ENCODE measurements at places on chromosomes 5 and 9.
A peak's percentile ranks its signal among the peaks of the same experiment; 100 is the strongest.

DNA sequence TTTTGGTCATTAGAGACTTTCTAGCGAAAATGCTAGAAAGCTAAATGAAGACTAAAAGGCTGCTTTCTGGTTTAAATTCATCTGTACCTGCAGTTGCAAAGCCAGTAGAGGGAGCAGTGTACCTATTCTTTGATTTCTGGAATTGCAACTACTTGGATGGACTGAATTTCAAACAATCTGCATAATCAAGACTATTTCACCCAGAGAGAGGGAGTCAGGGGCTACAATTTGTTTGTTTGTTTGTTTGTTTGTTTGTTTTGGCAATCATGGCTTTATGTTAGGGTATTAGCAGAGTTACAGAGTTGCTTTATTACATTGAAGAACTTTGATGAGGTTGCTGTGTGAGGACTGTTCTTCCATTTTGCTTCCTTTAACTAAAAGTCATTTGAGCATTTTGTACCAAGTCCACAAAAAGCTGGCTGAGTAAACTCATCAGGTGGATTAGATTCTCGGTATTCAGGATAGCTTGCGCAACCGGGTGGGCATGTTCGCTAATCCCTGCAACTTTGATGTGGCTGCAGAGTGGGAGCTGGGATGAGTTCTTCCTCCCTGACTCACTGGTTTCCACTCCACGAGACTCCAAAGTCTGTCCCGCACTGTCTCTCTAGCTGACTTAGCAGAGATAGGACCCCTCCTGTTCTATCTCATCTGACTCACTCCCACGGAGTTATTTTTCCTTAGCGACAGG is 80.0 kb upstream of the TUT7 start:
- no peak overlapping the region for H3K4me3 ChIP-seq
- no peaks in the 10 kb centered on the region for H3K36me3 ChIP-seq
- DNase-seq, result no peak
- H3K27ac ChIP-seq, result no peak overlapping the region

DNA sequence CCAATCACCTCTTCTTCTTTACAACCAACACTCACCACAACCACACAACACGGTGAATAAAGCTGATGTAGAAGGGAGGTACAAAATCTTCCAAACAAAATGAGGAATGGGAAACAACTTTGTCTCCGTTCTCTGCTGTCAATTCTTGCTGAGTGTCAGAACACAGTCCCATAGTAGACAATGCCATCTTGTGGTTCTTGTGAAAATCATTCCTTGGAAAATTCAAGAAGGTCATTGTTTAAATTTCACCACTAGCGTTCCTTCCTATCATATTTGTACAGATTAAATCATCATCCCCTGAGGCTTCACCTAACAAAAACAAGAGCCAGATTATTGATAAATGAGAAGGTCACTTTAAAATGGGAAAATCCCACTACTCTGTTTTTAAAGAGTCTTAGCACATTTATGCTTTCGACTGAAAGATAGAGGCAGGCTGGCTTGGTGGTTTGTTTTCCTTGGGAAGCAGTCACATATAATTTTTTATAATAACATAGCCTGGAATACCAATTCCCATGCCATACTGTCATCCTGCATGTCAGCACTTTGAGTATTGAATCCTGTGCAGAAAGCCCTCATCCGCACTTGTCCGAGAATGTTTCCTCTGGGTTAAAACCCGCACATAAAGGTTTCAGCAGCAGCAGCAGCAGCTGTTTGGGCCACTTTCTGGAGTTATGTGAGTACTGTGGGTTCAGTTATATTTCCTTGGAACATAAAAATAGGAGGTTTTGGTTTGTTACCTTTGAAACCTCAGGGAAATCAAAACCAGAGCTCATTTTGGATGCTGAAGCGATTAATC is 395.0 kb upstream of the SMARCA2 start:
- no peaks in the 10 kb centered on the region for H3K36me3 ChIP-seq
- H3K27ac ChIP-seq, result no peak overlapping the region
- DNase-seq, result no peak
- no peaks in the 10 kb centered on the region for H3K27me3 ChIP-seq
- no peak overlapping the region for H3K4me3 ChIP-seq

DNA sequence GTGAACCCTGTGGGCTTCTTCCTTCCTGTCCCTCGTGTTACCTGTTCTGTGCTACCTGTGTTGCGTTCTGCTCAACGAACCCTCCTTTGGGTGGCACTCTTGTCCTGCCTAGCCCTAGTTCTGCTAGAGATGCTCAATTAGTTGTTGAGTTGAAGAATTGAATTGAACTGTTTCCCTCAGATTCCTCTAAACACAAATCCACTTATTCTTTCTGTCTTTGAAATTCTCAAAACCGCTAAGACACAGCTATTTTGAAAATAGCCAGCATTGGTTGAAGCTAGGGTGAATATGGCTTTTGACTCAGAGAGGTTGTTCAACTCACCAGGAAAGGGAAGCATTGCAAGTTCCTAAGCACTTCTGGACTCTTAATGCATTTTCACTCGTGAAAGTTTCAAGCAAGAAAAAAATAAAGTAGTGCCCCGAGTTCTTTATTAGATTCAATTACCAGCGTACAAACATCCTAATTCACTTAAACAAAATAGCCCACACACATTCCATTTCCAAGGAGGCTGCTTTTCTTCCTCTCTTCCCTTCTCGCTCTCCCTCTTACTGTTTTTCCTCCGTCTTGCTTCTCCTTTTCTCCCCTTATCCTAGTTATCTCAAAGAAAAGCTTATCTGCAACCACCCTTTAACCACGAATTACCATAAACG is 642 bp upstream of the ITGA1 start:
- H3K4me3 ChIP-seq, result peak overlapping the region; percentile 69
- no peak for DNase-seq
- H3K4me1 ChIP-seq, result peaks cover 7% of the 10 kb centered on the region
- no peaks in the 10 kb centered on the region for H3K36me3 ChIP-seq
- H3K27me3 ChIP-seq, result no peaks in the 10 kb centered on the region
- H3K27ac ChIP-seq, result peak overlapping the region; percentile 85

DNA sequence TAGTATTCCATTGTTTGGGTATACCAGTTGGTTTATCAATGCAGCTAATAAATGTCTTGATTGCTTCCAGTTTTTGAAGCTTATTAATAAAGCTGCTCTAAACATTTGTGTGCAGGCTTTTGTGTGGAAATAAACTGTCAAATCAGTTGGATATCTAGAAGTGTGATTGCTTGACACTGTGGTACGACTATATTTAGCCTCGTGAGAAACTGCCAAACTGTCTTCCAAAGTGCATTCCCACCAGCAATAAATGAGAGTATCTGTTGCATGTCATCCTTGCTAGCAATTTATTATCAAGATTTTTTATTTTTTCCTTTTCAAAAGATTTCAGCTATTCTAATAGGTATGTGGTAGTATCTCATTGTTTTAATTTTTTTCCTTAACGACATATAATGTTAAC is 37.5 kb downstream of the NMUR2 start:
- H3K27ac ChIP-seq, result no peak overlapping the region
- no peak for DNase-seq
- H3K27me3 ChIP-seq, result no peaks in the 10 kb centered on the region
- H3K4me3 ChIP-seq, result no peak overlapping the region
- no peaks in the 10 kb centered on the region for H3K4me1 ChIP-seq
